ENCODE measurements at places on chromosomes 5 and 9.
A peak's percentile ranks its signal among the peaks of the same experiment; 100 is the strongest.

- DNase-seq = no peak
Observed at GRCh38 chr5:133333326-133334150, 278.8 kb downstream of the FSTL4 start.

- peak; percentile 41 for DNase-seq
Observed at GRCh38 chr9:34989946-34990635, 546 bp downstream of the DNAJB5 start.

- no peak for DNase-seq
Observed at GRCh38 chr9:76602199-76602598, 143.2 kb downstream of the GCNT1 start.

GRCh38 chr9:101711330-101711941 is 27.0 kb downstream of the GRIN3A start:
- no peak for DNase-seq

DNA sequence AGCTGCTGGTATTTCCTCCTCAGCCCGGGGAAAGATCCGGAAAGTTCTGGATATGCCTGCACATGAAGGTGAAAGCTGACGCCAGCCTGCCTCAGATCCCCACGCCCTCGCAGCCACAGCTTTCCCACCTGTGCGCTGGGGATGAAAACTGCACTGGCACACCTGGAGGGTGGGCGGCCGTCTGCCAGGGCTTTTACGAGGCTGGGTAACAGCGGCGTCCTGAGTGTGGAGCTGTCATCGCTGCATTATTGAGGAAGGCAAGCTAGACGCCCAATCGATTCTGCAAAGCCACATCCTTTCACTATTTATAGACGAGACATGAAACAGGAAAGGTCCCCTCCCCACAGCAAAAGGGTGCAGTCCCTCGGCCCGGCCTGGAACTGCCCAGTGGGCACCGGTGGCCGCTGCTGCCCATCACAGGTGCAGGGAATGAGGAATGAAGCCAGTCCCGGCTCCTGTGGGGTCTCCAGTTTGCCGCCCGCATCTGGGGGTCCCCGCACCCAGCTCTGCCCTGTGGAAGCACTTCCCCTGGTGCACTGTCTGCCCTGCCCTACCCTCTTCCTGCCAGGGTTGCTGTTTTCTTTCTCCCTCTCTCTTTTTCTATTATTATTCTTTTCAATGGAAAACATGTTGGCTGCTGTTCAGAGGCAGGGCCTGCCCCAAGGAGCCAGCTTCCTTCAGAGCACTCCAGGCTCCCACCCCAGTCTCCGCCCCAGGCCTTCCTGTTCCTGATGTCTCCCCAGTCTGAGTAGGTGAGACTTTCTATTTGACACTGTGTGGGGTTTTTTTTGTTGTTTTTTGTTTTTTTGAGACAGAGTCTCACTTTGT is 7.0 kb downstream of the NOTCH1 start:
- peak; percentile 52 for DNase-seq

GRCh38 chr9:127388856-127389238 is 8.1 kb upstream of the SLC2A8 start:
- DNase-seq = no peak

DNA sequence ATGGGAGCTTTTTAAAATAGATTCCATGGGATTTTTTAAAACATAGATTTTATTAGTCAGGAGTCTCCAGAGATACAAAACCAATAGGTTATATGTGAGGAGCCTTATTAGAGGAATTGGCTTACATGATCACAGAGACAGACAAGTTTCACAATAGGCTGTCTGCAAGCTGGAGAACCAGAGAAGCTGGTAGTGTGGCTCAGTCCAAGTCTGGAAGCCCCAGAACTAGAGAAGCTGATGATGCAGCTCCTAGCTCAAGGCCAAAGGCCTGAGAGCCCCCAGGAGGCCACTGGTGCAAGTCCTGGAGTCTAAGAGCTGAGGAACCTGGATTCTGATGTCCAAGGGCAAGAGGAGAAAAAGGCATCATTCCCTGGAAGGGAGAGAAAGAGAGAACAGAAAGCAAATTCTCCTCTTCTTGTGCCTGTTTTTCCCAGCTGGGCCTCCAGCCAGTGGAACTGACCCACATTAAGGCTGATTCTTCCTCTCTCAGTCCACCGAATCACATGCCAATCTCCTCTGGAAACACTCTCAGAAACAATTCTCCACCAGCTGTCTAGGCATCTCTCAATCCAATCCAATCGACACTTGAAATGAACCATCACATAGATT is 59.3 kb downstream of the AHRR start:
- no peak for DNase-seq
